PC-3 (cell line): ENCODE measurements at places on chromosomes 5 and 9.

DNA sequence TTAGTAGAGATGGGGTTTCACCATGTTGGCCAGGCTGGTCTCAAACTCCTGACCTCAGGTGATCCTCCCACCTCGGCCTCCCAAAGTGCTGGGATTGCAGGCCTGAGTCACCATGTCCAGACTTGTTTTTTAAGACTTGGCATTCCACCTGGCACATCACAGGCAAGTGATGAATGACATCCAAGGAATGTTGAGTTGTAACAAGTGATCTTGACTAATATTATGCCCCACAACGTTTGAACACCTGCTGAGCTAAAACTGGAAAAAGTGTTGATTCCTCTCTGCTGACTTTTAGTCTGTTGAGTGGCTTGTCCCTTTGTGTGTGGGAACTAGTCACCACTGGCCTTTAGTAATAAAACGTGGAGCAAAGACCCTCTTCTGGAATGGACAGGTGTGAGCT is 54.6 kb downstream of the SUB1 start:
- H3K27ac ChIP-seq = no peak overlapping the region
- H3K4me3 ChIP-seq = no peak overlapping the region
- no peaks in the 10 kb centered on the region for H3K27me3 ChIP-seq
- no peaks in the 10 kb centered on the region for H3K36me3 ChIP-seq
- DNase-seq = peak; percentile 66

- H3K27ac ChIP-seq = no peak overlapping the region
- DNase-seq = no peak
- H3K4me1 ChIP-seq = no peaks in the 10 kb centered on the region
- no peaks in the 10 kb centered on the region for H3K36me3 ChIP-seq
- peaks cover 8% of the 10 kb centered on the region; the same call in 1 of the 2 replicates for H3K27me3 ChIP-seq
- H3K4me3 ChIP-seq = no peak overlapping the region
These were observed 193.7 kb downstream of the CACNA1B start for GRCh38 chr9:138071292-138071691.

GRCh38 chr5:77425420-77425819 is 66.7 kb downstream of the WDR41 start:
- no peak overlapping the region for H3K27ac ChIP-seq
- no peaks in the 10 kb centered on the region for H3K36me3 ChIP-seq
- DNase-seq = no peak
- no peak overlapping the region for H3K4me3 ChIP-seq
- H3K4me1 ChIP-seq = peaks cover 29% of the 10 kb centered on the region

- no peaks in the 10 kb centered on the region; the same call in 1 of the 2 replicates for H3K36me3 ChIP-seq
- no peaks in the 10 kb centered on the region for H3K27me3 ChIP-seq
- H3K27ac ChIP-seq = no peak overlapping the region
- DNase-seq = no peak
- peaks cover 10% of the 10 kb centered on the region for H3K4me1 ChIP-seq
- no peak overlapping the region for H3K4me3 ChIP-seq
These were observed 15.4 kb downstream of the TMEM268 start for GRCh38 chr9:114626415-114627020.

DNA sequence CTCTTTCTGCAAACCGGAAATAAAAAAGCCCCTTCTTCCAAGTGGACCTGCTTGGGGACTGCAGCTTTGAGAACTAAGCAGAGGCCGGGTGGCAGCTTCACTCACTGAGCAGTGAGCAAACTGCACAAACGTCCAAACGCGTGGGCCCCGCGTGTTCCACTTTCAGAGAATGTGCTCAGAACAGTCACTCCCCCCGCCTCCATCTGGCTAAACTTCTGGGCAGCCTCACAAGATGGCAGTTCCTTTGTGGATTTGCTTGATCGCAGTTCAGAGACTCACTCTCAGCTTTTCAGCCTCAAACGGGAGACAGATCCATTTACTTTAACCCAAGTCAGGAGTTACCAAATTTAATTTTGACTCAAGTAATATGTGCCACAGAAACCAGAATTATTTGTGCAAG is 216.6 kb downstream of the TLE1 start:
- H3K4me1 ChIP-seq = no peaks in the 10 kb centered on the region
- no peak for DNase-seq
- H3K4me3 ChIP-seq = no peak overlapping the region
- no peaks in the 10 kb centered on the region for H3K27me3 ChIP-seq
- H3K36me3 ChIP-seq = no peaks in the 10 kb centered on the region
- no peak overlapping the region for H3K27ac ChIP-seq

GRCh38 chr5:174355208-174355612 is 309.7 kb downstream of the NSG2 start:
- DNase-seq = peak; percentile 91
- peak overlapping the region; percentile 93 for H3K27ac ChIP-seq
- H3K36me3 ChIP-seq = no peaks in the 10 kb centered on the region
- peaks cover 21% of the 10 kb centered on the region for H3K4me1 ChIP-seq
- no peaks in the 10 kb centered on the region for H3K27me3 ChIP-seq

GRCh38 chr5:79853676-79854418 is 137.2 kb downstream of the MTX3 start:
- no peaks in the 10 kb centered on the region for H3K36me3 ChIP-seq
- peaks cover 4% of the 10 kb centered on the region; the same call in 1 of the 2 replicates for H3K4me1 ChIP-seq
- no peaks in the 10 kb centered on the region for H3K27me3 ChIP-seq
- no peak overlapping the region for H3K4me3 ChIP-seq
- no peak overlapping the region for H3K27ac ChIP-seq

DNA sequence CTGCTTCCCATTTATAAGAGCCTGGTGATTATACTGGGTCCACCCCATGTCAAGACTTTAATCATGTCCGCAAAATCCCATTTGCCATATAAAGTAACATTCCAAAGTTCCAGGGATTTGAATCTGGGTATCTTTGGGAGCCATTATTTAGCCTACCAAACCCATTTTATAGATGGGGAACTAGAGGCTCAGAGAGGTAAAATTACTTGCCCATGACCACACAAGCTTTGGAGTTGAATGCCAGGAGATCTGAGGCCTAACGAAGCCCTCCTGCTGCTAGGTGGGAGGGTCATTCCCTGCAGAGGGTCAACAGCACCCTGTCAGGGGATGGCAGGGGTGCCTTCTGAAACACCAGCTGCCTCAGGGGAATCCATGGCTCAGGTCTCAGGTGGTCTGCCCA is 13.0 kb upstream of the AKNA start:
- H3K4me3 ChIP-seq = no peak overlapping the region
- H3K4me1 ChIP-seq = peaks cover 7% of the 10 kb centered on the region; the same call in 1 of the 2 replicates
- no peaks in the 10 kb centered on the region for H3K36me3 ChIP-seq
- DNase-seq = no peak
- no peaks in the 10 kb centered on the region for H3K27me3 ChIP-seq

DNA sequence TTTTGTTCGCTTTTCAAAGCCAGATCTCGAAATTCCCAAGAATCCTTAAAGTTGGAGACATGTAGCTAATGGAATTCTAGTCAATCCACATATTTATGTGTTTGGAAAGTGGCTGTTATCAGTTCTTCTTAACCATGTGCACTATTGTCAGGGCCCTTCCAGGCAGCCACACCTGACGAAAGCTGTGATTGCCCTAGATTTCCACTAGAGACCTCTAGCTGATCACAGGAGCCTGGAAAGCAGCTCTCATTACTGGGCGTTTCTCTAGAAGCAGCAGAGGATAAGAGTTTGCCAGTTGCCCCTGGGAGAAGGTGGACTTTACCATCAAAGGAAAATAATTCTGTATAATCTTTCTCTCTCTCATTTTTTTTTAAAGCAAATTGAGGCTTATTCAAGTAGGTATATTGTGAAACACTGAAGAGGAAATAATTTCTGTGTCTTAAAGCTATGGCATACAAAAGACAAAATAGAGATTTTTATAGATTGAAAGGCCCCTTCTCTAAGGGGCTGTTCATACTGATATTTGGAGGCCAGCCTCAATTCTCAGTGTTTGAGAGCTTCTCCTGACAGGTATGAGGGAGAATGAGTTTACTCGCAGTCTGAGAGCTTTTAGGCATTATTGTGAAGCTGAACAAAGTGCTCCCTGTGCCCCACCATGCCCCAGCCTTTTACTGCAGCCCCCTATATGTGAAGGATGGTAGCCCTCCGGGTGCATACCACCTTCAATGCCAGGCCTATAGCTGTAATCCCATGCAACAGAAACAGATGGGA is 405.4 kb upstream of the ACTBL2 start:
- no peaks in the 10 kb centered on the region for H3K36me3 ChIP-seq
- no peak overlapping the region for H3K4me3 ChIP-seq
- H3K27ac ChIP-seq = no peak overlapping the region
- peaks cover 29% of the 10 kb centered on the region for H3K4me1 ChIP-seq
- peak; percentile 69 for DNase-seq
- no peaks in the 10 kb centered on the region for H3K27me3 ChIP-seq

- H3K27ac ChIP-seq = no peak overlapping the region
- H3K27me3 ChIP-seq = no peaks in the 10 kb centered on the region; the same call in 1 of the 2 replicates
- H3K4me3 ChIP-seq = no peak overlapping the region
- H3K4me1 ChIP-seq = no peaks in the 10 kb centered on the region
- DNase-seq = no peak
These were observed 81.4 kb downstream of the GABBR2 start for GRCh38 chr9:98627296-98627695.

- peaks cover 7% of the 10 kb centered on the region; the same call in 1 of the 2 replicates for H3K4me1 ChIP-seq
- DNase-seq = no peak
- H3K36me3 ChIP-seq = no peaks in the 10 kb centered on the region
- H3K27me3 ChIP-seq = no peaks in the 10 kb centered on the region
These were observed 51.2 kb downstream of the NDST1 start for GRCh38 chr5:150559088-150559487.

DNA sequence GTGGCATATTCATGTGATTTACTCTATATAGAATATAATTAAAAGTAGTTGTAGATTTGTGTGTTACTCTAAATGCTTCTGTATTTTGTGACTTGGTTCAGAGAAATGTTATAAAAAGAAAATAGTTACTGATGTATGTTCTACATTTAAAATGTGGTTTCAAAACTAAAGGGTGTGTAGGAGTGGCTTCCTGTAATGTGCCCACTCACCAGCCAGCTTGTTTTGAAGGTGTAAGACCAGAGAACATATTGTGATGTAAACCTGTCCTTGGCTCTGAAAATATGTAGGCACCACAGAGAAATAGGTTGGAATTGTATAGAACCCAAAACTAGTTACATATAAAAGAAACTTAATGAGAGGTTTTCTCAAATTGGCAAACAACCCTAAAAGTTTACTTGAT is 51.2 kb upstream of the ARRDC3 start:
- DNase-seq = no peak
- H3K4me3 ChIP-seq = no peak overlapping the region
- H3K36me3 ChIP-seq = no peaks in the 10 kb centered on the region
- H3K4me1 ChIP-seq = peaks cover 15% of the 10 kb centered on the region
- no peaks in the 10 kb centered on the region for H3K27me3 ChIP-seq
- no peak overlapping the region for H3K27ac ChIP-seq

DNA sequence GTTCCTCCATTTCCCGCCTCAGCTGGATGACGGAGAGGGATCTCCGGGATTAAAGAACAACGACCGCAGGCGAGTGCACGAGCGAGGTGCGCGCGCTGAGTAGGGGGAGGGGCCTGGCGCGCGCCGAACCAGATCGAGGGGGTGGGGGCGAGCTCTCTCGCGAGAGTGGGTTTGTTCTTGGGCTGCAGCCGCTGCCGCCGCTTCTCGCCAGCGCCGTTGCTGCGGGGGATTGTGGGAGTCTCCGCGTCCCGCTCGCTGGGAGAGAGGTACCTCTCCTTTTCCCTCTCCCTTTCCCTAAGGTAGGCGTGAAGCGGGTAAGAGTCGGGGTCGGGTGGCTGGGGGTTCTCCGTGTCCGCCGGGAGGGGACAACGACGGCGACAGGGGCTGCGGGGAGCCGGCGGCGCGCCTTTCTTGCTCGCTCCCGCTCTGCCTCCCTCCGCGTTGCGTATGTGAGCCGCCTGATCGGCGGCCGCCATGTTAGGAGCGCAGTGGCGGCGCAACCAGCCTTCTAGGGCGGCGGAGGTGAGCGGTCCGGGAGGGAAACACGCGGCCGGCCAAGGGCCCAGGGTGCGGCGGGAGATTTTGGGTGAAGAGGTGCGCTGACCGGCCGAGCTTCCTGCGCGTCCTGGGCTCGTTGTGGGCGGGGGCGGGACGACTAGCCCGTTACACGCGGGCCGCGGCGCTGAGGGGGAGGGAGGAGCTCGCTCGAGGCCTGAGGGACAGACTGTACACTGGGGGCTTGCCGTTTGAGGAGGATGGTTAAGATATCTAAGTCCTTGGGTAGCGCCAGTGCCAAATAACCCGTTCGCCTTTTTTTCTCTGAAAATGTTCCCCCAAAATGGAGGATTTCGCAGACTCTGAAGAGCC is at the start of gene MATR3:
Gene MATR3, plus strand, starts transcription at position 234 of the 867 bp plus-strand sequence. CDS start 13,676 bp downstream, outside the sequence.
- peak within 1 kb of the TSS; percentile 97 for H3K4me3 ChIP-seq
- peaks cover 21% of the 10 kb centered on the region; the same call in 1 of the 2 replicates for H3K4me1 ChIP-seq
- H3K27ac ChIP-seq = peak within 1 kb of the TSS; percentile 88
- DNase-seq = peak; percentile 91
- 0 out of 2 replicates have a peak, but pooled peaks cover 2% of the 10 kb centered on the region for H3K36me3 ChIP-seq
- H3K27me3 ChIP-seq = no peaks in the 10 kb centered on the region

DNA sequence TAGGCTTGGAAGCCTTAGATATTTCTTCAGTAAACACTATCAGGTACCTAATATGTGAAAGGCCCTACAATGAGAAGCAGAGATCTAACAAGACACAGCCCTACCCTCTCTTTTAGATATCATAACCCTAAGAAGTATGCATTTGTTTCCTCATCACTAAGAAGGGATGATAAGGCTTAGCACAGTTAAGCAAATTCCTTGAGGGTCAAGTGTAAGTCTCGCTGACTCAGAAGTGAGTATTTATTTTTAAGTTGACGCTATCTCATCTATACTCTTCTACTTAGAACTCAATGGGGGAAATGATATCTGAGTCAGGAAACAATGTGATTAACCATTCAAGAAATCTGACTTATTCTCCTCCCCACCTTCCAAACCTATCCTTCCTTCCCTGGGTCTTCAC is 149.7 kb downstream of the ESM1 start:
- H3K27ac ChIP-seq = no peak overlapping the region
- H3K27me3 ChIP-seq = no peaks in the 10 kb centered on the region
- H3K4me1 ChIP-seq = no peaks in the 10 kb centered on the region

GRCh38 chr5:113060408-113061025 is 83.9 kb downstream of the DCP2 start:
- H3K36me3 ChIP-seq = no peaks in the 10 kb centered on the region
- no peak overlapping the region for H3K4me3 ChIP-seq
- no peaks in the 10 kb centered on the region for H3K27me3 ChIP-seq
- H3K27ac ChIP-seq = no peak overlapping the region

- H3K36me3 ChIP-seq = no peaks in the 10 kb centered on the region
- no peak overlapping the region for H3K4me3 ChIP-seq
These were observed 790.8 kb downstream of the BRINP1 start for GRCh38 chr9:118578467-118578866.

- no peak for DNase-seq
- H3K27ac ChIP-seq = no peak overlapping the region
- H3K36me3 ChIP-seq = peaks cover 13% of the 10 kb centered on the region; the same call in 1 of the 2 replicates
- no peak overlapping the region for H3K4me3 ChIP-seq
- H3K4me1 ChIP-seq = peaks cover 7% of the 10 kb centered on the region
These were observed 54.4 kb downstream of the ATPSCKMT start for GRCh38 chr5:10195301-10195700.
